Lung (tissue), 17 donors: ENCODE measurements at places on chromosomes 11 and 22. TPM values are rescaled to one million over a fixed set of nuclear protein-coding genes. Genes with fewer than 3 reads are reported as not detected.

- peaks cover 5% of the 10 kb centered on the region for H3K4me1 ChIP-seq
- peak overlapping the region; percentile 84 for H3K27ac ChIP-seq
- peak overlapping the region; percentile 74 for H3K4me3 ChIP-seq
- H3K27me3 ChIP-seq: no peaks in the 10 kb centered on the region
- no peaks in the 10 kb centered on the region for H3K36me3 ChIP-seq
These were observed 516 bp downstream of the NEU3 start for GRCh38 chr11:74989260-74989638.

- H3K27me3 ChIP-seq: peaks cover 3% of the 10 kb centered on the region
- DNase-seq: no peak
- peaks cover 2% of the 10 kb centered on the region for H3K4me1 ChIP-seq
- H3K27ac ChIP-seq: no peak overlapping the region
These were observed 114.4 kb downstream of the OSBP2 start for GRCh38 chr22:30809086-30809485.

DNA sequence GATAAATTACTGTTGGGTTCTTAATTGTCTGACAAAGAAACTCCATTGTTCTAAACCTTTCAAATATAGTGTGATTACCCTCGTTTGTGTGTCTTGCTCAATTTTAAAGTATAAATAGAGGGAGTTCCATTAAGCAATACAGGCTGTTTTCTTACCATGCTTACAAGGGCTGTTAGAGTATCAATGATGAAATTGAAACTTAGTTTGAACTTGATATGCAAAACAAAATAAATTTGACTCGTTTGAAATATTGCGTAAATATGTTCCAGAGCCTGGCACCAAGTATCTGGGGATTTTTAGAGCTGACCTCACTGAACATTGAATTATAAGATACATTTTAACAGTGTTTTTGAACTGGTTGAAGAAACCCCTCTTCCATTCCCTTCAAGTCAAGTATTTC, 31.7 kb downstream of the TEAD1 start:
- H3K36me3 ChIP-seq: peaks cover 6% of the 10 kb centered on the region
- no peak overlapping the region for H3K4me3 ChIP-seq
- H3K27ac ChIP-seq: no peak overlapping the region
- peaks cover 20% of the 10 kb centered on the region for H3K4me1 ChIP-seq
- no peak for DNase-seq
- H3K27me3 ChIP-seq: no peaks in the 10 kb centered on the region

GRCh38 chr22:41976961-41977566, 7.8 kb downstream of the SEPTIN3 start:
- DNase-seq: peak; percentile 42
- no peaks in the 10 kb centered on the region for H3K4me1 ChIP-seq
- no peak overlapping the region for H3K27ac ChIP-seq
- no peak overlapping the region for H3K4me3 ChIP-seq
- no peaks in the 10 kb centered on the region for H3K36me3 ChIP-seq

DNA sequence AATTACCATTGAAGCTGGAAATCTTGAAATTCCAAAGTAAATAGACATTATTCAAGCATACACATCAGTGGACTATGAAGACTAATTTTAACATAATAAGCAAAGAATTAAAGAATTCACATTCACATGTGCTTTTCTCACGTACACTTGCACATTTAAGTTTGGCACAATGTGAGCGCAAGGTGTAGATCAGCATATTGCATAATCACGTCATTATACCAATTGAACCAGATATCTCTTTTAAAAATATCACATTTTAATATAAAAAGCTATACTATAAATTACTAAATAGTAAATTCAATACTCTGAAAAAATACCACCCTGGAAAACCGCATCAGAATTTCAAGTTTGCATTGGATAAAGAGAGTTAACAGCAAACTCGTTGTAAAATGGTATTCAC, 60.7 kb downstream of the SESN3 start:
- H3K27me3 ChIP-seq: no peaks in the 10 kb centered on the region
- no peak overlapping the region for H3K4me3 ChIP-seq
- H3K4me1 ChIP-seq: no peaks in the 10 kb centered on the region
- no peak overlapping the region for H3K27ac ChIP-seq
- DNase-seq: no peak

- no peaks in the 10 kb centered on the region for H3K4me1 ChIP-seq
- no peak for DNase-seq
These were observed 57.8 kb downstream of the OPCML start for GRCh38 chr11:133474461-133474860.

GRCh38 chr11:70029861-70030380, 48.2 kb upstream of the ANO1 start:
- H3K27ac ChIP-seq: no peak overlapping the region
- no peak for DNase-seq
- no peak overlapping the region for H3K4me3 ChIP-seq
- H3K27me3 ChIP-seq: no peaks in the 10 kb centered on the region
- H3K36me3 ChIP-seq: no peaks in the 10 kb centered on the region

DNA sequence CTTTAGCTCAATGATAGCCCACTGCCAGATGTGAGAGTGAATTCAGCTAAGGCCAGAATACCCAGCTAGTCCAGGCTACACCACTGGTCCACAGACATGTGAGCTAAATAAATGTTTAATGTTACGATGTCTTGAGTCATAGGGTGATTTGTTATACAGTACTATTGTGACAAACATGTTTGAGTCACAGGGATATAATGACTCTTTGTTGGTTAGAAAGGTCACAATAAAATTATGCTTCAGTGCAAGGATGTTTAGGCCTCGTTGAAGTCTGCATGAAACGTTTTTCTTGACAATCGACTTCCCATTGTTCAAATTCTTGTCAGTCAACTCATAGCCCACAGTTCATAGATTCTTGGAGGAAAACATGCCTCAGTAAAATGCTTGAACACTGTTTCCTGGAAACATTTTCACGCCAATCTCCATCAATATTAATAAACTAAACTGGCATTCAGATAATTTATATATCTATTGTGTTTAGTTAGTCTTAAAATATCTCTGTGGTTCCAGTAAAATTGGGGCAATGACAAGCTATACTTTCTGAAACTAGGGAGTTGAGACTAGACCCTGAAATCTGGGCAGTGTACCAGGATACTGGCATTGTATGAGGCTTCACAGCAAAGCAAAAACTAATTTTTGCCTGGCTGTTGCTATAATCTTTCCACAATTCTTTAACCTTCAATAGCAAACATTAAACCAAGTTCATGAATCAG, 650.8 kb upstream of the KIRREL3 start:
- H3K36me3 ChIP-seq: no peaks in the 10 kb centered on the region
- no peak for DNase-seq
- no peak overlapping the region for H3K4me3 ChIP-seq
- no peaks in the 10 kb centered on the region for H3K27me3 ChIP-seq
- no peak overlapping the region for H3K27ac ChIP-seq

DNA sequence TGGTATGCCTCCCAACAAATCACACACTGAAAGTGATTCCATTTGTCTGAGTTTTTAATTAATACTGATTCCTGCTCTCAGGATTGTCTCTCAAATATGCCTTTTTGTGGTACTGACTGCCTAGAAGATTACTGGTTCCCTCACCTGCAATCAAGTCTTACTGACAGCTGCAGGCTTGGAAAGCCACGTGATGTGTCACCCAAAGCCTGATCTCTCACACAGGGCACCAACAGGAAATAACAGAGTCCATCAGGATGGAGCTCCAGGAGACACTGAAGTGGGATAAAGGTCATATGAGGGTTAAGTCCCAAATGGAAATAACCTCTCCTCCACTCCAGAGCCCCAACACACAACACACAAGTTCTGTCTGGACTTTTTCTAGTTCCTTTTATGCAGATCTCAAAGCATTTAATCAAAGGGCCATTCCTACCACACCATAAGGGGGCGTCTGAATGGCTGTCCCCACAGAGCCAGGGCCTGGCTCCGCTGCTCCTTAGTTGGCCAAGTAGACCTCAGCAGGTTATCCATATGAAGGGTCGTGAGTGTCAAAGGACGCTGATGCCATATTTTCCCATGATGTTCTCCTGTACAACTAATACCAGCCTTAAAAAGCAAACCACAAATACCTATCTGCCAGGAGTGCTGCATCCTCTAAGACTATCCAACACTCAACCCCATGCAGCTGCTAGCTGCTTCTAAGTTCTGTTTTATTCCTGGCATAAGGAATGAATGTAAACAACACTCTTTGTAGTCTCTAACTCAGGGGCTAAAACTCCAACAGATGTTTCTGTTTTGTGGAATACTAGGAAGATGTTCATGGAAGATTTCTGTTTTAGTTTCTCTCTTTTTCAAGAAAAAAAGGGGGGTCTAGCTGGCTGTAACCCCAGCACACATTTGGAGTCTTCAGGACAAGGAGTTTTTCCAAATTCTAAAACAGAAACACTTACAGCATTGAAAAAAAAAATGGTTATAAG, 13.0 kb downstream of the SCUBE2 start:
- H3K4me1 ChIP-seq: peaks cover 10% of the 10 kb centered on the region
- DNase-seq: peak; percentile 69
- peaks cover 9% of the 10 kb centered on the region for H3K36me3 ChIP-seq

GRCh38 chr11:84549217-84549616, 1077.9 kb downstream of the DLG2 start:
- no peaks in the 10 kb centered on the region for H3K27me3 ChIP-seq
- H3K36me3 ChIP-seq: no peaks in the 10 kb centered on the region
- no peak overlapping the region for H3K27ac ChIP-seq
- H3K4me3 ChIP-seq: no peak overlapping the region
- DNase-seq: no peak
- no peaks in the 10 kb centered on the region for H3K4me1 ChIP-seq

DNA sequence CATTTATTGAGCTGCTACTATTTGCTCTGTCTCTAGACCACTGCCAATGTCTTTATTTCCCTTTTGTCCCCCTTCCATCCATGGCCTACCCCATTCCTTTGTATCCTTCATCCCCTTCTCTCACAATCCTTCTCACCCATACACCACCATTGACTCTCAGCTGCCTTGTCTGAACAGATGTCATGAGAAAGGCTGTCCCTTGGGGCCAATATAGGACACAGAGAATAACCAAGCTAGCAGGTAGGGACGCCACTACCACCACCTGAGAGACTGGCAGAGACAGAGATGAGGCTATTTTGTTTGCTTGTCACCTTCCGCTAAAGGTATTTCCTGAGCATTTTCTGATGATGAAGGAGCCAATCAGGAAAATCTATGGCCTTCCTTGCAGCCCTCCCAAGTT, 138.9 kb downstream of the CD44 start:
- DNase-seq: no peak
- no peak overlapping the region for H3K27ac ChIP-seq
- no peak overlapping the region for H3K4me3 ChIP-seq
- no peaks in the 10 kb centered on the region for H3K4me1 ChIP-seq
- no peaks in the 10 kb centered on the region for H3K36me3 ChIP-seq

GRCh38 chr11:116500947-116501602, 271.7 kb downstream of the BUD13 start:
- peaks cover 24% of the 10 kb centered on the region for H3K4me1 ChIP-seq
- no peak overlapping the region for H3K4me3 ChIP-seq
- no peaks in the 10 kb centered on the region for H3K36me3 ChIP-seq
- H3K27ac ChIP-seq: no peak overlapping the region

DNA sequence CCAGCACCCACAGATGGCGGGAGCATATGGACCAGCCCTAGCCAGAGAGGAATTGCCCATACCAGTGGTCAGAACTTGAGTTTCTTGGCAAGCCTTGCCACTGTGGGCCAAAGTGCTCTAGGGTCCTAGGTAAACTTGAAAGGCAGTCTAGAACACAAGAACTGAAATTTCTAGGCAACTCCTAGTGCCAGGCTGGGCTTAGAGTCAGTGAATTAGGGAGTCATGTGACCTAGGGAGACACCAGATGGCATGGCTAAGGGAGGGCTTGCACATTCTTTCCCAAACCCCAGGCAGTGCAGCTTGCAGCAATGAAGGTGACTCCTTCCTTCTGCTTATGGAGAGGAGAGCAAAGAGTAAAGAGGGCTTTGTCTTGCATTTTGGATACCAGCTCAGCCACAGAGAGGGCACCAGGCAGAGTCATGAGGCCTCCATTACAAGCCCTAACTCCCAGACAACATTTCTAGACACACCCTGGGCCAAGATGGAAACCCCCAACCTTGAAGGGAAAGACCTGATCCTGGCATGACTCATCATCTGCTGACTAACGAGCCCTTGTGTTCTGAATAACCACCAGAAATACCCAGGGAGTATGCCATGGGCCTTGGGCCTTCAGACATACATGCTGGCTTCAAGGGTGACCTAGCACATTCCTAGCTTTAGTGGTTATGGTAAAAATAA, 19.2 kb upstream of the OR56A3 start:
- H3K4me1 ChIP-seq: no peaks in the 10 kb centered on the region
- no peak overlapping the region for H3K27ac ChIP-seq
- H3K4me3 ChIP-seq: no peak overlapping the region
- H3K36me3 ChIP-seq: no peaks in the 10 kb centered on the region

GRCh38 chr11:127806501-127806900, 780.9 kb downstream of the ETS1 start:
- no peaks in the 10 kb centered on the region for H3K27me3 ChIP-seq
- H3K27ac ChIP-seq: no peak overlapping the region
- H3K36me3 ChIP-seq: no peaks in the 10 kb centered on the region
- peaks cover 2% of the 10 kb centered on the region for H3K4me1 ChIP-seq
- no peak for DNase-seq

GRCh38 chr11:46917109-46917761, 1.1 kb downstream of the LRP4 start:
- no peaks in the 10 kb centered on the region for H3K36me3 ChIP-seq
- H3K27ac ChIP-seq: no peak overlapping the region
- H3K4me1 ChIP-seq: peaks cover 3% of the 10 kb centered on the region
- H3K4me3 ChIP-seq: no peak overlapping the region
- DNase-seq: no peak

DNA sequence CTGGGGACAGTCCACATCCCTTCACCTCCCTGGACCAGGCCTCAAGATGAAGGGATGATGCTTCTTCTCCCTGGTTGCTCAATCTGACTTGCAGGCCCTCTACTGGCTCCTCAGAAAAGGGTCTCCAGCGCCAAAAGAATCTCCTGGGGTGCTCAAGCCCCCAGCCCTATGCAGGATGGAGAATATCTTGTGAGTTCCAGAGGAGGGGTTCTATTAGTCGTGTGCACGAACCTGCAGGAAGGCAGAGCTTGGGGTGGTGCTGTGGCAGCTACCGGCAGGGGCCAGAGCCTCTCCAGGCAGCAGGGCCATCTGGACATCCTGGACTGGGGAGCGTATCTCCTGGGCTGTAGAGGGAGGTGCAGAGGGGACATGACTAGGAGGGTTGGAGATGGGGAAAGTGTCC, 1339.5 kb downstream of the BRD1 start:
- H3K27ac ChIP-seq: no peak overlapping the region
- peaks cover 17% of the 10 kb centered on the region for H3K27me3 ChIP-seq
- H3K36me3 ChIP-seq: no peaks in the 10 kb centered on the region
- peak; percentile 21 for DNase-seq
- no peak overlapping the region for H3K4me3 ChIP-seq

DGKZ gene
- total RNA-seq: 63.2 TPM

MRGPRF gene
- 12.8 TPM for total RNA-seq

NPAS4 gene
- 0.09 TPM for total RNA-seq

RTL10 gene
- total RNA-seq: 11.4 TPM

WNT11 gene
- 4.4 TPM for total RNA-seq

KRTAP5-7 gene
- total RNA-seq: not detected

SYT12 gene
- total RNA-seq: 0.25 TPM

LRRC32 gene
- total RNA-seq: 69.9 TPM

DDX25 gene
- total RNA-seq: 0.14 TPM

OR51B5 gene
- 0.52 TPM for total RNA-seq
